ENCODE measurements at places on chromosomes 2 and 18. TPM values are rescaled to one million over a fixed set of nuclear protein-coding genes. Genes with fewer than 3 reads are reported as not detected.

DNA sequence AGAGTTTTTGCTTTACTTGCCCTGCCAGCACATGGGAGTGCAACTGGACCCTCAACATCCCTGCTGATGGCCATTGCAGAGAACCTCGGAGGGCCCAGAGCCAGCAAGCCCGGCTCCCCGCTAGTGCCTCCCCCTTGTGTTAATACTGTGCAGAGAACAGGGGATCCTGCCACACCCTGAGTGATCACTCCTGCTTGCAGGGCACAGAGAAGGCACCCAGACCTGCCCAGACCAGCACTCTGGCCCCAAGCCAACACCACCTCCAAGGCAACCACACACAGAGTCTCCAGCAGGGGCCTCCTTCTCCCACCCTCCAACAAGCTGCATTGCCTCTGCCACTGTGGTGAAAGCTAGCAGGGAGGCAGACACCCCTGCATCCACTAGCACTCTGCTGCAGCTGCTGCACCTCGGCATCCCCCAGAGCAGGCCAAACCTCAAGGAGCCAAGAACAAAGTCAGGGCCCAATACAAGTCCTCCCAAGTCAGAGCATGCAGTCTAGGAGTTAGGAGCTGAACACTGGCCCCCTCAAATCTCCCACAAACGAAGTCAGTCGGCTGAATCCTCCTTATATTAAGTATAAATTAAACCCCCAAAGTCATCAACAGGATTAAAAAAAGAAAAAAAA lies 157.7 kb downstream of the CCDC178 start:
- no peak for DNase-seq

DNA sequence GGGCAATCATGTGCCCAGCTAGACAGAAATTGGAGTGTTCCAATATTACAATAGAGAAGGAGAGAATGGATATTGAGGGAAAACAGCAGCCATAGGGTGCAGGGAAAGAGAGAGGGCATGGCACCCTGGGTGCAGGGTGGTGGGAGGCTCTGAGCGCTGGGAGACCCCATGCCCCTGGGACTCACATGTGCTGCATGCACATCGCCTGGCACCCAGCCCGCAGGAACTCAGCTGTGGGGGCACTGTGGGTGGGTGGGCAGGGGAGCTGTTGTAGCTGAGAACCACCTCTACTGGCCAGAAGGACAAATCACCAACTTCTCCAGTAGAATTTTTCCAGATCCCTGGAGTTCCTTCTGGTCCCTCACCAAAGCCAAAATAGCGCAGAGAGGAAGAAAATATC lies 7.2 kb upstream of the NEURL3 start:
- DNase-seq: no peak

DNA sequence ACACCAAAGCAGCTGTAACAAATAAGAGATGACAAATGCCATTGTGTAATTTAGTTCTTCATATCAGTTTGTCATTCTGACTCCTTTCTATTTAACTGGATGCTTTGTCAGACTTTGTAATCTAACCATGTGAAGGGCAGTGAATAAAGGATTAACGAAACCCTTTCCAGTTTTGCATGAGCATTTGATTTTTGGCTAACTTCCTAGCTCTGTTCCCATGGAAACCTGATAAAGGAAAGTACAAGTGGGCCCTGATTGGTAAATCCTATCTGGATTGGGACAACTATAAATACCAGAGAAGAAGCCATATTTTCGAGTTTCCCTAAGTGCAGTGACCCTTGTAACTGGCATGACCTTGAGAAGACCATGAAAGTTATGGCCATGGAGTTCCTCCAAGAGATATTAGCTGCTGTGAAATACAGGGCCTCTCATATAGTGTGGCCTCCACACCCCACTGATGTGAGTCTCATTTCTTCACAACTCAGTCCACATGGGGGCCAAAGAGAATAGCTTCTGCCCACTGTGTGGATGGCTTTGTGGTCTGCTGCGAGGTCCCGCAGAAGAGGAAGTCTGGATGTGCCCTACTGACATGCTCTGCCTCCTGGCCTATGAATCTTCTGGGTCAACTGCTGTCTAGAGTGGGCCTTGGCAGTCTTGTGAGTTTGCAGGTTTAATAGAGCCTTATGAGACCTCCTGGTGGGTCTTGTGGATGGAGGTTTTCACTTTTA lies 38.2 kb upstream of the CYP1B1 start:
- DNase-seq: no peak

DNA sequence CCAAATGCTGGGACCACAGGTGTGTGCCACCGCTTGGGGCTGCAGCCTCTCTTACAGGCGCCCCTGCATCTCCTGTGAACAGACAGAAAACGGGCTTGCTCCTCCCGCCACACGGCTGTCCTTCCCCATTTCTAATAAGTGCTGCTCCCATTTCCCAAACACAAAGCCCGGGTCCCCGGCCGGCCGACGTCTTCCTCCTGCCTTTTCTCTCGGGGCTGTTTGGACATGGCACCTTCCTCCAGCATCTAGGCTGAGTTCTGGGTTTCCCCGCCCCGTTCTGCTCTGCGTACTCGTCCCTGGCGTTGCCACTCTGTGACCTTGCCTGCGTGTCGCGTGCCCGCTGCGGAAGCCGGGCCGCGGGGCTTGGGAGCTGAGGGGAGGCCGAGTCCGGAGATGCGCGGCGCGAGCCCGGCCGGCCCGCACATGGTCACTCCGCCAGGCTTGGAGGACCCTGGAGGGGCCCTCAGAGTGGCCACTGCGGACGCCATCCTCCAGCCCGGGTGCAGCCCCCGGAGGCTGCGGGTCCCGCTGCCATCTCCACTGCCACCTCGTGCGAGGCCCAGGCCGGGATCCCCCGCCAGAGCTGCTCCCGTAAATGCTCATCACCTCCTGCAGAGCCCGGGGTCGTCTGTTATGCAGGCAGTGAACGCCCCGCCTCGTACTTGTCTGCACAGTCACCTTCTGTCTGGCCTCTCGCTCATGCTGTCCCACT lies 26.3 kb downstream of the PRELID3A start:
- DNase-seq: no peak

MITD1 gene
- total RNA-seq: 18.6 TPM

DNA sequence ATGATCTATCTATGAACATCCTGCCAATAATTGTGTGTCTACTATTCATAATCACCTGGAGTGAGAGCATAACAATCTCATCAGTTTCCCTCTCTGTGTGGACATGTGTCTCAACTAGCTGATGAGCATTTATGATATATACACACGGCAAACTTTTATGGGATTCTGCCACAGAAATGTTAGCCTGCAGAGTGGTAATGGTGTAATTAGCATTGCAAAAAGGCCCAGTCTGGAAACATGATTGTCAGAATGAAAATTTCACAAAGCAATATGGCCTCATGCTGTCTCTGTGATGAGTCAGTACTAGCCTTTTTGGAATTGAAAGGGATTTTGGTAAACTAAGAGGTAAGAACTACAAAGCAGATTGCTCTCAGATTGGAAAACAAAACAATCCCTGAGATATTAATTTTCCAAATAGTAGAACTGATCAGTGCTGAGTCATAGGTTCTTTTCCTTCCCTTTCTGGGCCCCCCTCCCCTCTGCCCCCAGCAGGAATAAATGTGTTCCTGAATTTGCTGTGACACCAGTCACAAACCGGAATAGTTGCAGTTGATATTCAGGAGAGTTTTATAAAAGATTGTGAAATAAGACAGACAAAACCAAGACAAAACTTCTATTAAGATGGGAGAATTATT lies 189.2 kb downstream of the OSR1 start:
- no peak for DNase-seq

GRCh38 chr2:21814588-21815149 lies 690.9 kb downstream of the TDRD15 start:
- DNase-seq: peak; percentile 39

DNA sequence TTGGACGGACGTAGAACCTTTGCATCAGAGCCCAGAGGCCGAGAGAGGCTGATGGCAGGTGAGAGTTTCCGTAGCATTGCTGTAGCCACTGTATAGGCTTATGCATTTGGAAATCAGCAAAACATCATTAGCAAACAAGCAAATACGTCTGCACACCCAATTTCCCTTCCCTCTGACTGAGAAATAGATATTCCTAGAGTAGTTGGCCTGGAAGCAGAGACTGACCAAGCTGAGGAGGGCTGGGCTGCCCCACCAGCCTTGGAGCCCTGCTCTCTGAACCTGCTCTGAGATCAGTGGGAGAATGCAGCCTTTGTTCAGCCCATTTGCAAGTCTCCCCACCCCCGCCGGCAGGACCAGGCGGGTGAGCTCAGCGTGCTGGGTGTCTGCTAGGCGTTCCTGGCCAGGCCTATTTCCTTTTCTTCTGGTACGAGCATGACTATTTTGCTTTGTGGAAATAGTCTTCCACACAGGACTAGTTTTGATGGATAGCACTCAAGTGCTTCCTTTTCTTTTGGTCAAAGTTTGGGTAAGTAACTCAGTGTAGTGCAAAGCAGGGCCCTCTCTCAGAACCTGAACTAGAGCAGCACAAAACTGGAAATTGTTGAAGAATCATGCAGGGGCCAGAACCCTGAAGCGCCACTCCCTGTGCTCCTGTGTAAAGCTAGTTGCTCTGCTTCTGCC lies 21.9 kb upstream of the RNF149 start:
- no peak for DNase-seq

STARD6 gene
- not detected for total RNA-seq

SMCHD1 gene
- 34.4 TPM for total RNA-seq

ABCB11 gene
- total RNA-seq: not detected

DNA sequence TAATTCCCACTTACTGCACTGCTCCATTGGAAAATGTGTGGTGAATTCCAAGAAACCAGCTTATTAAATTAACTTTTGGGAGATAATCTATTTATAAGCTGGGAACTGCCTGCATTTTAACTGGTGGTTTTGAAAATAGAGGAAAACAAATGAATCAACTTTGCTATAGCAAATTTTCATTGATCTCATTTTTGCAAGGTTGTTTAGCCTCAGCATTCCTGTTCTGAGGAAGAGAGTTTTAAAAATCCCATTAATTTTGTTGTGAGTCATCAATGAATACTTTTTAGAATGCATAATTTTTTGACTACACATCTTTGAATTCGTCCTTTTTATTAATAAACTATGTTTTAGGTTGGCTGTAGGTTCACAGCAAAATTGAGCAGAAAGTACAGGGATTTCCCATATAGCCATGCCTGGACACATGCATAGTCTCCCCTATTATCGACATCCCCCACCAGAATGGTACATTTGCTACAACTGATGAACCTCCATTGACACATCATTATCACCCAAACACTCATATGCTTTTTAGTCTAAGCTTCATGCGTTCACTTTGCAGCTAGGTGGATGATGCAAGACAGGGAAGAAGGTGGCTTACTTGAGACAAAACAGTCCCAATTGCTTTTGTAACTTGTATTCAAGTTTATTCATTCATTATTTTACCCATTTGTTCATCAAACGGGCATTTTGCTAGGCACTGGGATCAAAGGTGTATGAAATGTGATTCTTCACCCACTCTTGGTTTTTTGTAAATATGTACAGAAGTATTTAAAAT lies 106.9 kb downstream of the ZNF521 start:
- DNase-seq: no peak

DNA sequence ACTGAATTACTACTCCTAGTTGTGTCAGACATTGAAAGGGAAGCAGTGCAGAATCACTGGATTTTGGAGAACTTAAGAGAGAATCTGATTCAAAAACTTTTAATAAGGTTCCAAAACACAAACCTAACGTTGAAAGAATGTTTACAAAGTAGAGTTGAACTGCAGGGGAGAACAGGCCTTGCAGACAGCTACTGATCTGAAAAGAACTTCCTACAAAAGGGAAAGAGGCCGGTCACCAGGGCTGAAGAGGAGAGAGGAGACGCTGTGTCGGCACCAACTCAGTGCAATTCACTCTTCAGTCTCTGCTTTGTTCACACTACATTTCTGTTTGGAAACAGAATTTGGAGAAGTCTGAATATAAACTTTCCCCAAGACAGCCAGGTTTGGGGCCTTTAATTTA lies 124.0 kb downstream of the GAREM1 start:
- DNase-seq: no peak

GRCh38 chr2:49831698-49832367 lies 677.5 kb upstream of the FSHR start:
- DNase-seq: no peak

DNA sequence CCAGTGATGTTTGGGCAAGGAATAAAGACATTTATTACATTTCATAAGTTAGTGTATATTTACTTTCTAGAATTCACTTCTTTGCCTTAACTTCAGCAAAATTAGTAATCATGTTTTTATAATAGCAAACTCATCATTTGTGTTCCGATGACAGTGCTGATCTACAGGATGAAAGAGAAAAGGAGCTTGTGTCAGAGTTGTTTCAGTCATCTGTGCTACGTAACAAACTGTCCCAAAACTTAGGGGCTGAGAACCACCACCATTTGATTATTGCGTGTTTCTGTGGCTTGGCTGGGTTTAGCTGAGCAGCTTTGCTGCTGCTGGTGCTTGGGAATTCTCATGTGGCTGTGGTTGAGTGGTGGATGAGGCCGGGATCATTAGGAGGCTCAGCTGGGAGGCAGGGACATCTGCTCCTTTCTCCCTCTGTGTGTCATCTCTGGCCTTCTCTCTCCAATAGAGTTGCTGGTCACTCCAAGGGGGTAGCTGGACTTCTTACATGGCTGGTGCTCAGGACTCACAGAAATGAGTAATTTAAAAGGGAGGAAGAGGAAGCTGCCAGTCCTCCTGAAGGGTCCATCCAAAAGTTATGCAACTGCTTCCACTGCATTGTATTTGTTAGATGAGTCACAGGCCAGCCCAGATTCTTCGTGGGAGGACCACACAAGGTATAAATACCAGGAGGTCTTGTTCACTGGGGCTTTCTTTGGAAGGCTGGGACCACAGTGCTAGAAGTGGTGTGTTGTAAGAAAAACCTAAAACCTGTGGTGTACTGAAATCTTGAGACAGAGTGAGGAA lies 43.4 kb upstream of the HAAO start:
- no peak for DNase-seq

DYNAP gene
- total RNA-seq: not detected

GRCh38 chr18:78873926-78874500 lies 105.6 kb upstream of the SALL3 start:
- no peak for DNase-seq

DNA sequence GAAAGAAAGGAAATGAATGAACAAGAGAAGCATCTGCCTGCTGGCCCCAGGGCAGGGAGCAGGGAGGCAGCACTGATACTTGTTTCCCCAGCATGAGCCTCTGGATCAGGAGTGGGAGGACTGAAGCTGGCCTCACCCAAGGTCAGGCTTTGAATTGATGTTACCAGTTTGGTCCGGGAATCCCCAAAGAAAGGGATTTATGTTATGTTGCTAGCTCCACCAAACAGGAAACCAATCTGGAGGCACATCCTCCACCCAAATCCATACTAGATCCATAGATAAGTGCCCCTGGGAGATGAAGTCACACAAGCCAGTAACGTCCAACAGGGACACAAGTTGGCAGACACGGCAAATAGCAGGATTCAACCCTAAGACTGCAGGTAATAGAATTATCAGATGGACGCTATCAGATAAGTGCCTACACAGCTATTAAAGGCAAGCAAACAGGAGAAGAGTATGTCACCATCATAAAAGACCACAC lies 85.9 kb downstream of the MTCL1 start:
- DNase-seq: no peak

- peak; percentile 21 for DNase-seq
These were observed 19.1 kb upstream of the STPG4 start for GRCh38 chr2:47173986-47174732.

CHRNG gene
- total RNA-seq: 3.5 TPM

DNA sequence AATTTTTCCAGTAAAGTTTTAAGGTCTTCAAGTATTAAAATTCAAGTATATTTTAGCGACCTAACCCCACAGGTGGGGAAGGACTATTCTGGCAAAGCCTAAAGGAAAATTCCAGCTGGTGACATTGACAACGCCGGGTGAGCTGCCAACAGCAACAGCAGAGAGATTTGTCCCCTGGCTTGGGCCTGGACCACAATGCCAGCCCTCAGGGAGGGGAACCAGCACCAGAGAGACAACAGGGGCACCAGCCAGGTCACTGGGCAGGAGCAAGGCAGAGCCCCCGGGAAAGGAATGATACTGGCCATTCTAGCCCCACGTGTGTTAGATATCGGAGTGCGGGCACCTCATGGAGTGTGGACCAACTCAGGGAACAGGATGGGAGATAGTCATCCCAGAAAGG lies 95.7 kb downstream of the ARMC9 start:
- DNase-seq: no peak
